ENCODE measurements at places on chromosomes 13 and 19.

GRCh38 chr19:51219307-51219706 lies 5.6 kb upstream of the CD33 start:
- peak; percentile 83 for DNase-seq

DNA sequence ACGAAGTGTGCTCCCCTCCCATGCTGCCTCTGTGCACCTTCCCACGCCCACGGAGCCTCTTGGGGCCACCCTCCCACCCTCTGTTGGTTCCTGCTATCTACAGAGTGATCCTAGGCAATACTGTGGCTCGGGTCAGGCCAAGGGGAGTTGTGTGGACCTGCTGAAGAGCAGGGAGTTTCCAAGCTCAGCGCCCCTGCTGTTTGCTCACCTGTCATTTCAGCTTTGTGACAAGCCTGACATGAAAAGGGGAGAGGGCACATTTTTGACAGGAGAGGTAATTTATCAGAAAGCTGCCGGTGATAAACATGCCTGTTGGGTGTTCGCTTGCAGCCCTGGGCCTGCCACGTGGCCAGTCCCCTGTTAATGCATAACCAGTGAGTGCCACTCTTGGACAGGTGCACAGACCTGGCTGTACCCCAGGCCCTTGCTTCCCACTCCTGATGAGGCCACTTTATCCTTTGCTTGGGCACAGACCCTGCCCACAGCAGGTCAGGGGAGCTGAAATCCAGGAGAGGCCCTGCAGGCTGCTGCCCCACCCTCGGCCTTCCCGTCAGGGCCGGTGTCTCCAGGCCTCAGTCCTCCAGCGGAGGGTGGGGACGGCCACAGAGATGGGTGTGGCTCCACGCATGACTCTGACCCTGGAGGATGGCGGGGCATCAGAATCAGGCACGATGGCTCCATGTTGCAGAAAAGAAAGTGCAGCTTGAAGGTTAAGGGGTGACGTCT lies 201.5 kb upstream of the GPR12 start:
- DNase-seq: peak; percentile 8

DNA sequence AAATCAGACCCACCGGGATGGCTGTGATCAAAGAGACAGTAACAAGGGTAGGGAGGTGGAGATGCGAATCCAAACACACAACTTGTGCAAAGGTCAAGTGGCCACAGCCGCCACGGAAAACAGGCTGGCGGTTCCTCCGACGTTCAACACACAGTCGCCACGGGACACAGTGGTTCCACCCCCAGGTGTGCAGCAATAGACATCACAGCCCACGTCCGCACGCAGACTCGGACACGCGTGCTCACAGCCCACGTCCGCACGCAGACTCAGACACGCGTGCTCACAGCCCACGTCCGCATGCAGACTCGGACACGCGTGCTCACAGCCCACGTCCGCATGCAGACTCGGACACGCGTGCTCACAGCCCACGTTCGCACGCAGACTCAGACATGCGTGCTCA lies 70.1 kb downstream of the RASA3 start:
- no peak for DNase-seq

DNA sequence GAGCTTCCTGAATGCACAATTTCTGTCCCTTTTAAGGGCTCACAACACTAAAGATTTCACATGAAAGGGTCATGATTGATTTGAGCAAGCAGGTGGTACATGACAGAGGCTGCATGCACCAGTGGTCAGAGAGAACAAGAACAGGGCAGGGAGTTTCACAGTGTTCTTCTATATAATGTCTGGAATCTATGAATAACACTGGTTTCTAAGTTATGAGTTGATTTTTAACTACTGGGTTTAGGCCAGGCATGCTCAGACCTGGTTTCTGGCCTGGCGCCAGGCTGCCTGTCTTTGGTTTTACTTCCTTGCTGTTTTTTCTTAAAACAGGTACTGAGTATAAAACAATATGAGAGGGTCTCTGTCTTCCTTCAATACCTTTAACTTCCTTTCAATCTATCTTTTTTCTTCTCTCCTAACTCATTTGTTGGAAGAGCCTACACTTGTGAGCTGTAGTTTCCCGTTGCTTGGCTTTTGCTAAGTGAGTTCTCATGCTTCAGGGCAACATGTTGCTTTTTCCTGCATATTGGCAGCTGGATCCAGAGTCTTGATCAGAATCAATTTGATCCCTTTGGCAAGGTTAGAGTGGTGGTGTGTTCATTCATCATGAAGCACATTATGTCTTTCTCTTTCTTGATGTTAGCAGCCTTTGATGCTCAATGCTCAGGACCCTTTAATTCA lies 38.5 kb upstream of the FGF14 start:
- DNase-seq: no peak

DNA sequence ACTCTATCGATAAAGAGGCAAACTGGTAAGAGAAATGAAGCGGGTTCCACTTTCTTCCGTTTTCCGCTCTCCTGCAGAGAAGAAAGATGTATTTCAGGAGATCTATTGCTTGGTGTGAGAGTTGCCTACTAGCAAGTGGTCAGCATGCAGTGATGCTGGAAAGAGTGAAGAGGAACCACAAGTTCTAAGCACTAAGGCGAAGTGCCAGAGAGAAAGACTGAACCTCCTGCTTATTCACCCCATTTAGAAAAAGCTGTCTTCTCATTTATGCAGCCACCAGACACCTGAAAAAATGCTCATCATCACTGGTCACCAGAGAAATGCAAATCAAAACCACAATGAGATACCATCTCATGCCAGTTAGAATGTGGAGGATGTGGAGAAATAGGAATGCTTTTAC lies 78.7 kb upstream of the GPC6 start:
- DNase-seq: no peak

DNA sequence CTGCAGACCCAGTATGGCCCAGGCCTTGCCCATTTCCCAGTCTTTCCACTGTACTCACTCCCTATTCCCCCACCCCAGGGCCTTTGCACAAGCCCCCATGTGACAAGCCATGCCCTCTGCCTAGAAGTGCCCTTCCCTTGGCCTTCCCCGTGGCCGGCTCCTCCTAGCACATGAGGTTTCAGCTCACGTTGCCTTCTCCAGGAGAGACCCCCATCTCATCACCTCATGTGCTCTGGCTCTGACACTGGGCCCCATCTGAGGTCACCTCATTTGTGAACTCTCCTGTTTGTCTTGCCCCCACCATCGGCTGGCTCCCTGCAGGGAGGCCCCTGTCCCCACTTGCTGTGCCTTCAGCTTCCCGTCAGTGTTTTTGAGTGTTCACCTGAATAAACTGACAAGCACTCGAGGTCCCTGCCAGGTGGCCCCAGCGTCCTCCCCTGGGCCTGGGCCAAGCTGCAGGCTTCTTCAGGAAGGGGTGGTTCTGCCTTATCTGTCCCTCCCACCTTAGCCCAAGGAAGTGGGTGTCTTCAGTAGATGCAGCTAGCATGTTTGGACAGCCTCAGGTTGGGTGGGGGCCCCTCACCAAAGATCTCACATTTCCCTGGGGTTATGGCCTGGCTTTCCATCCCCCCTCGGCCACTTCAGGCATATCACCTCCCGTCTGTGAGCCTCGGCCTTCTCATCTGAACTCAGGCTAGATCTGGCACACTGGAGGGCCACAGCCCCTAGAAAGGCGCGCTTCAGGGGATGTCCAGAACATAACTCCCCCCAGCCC lies 3.8 kb upstream of the SLC25A42 start:
- DNase-seq: no peak

DNA sequence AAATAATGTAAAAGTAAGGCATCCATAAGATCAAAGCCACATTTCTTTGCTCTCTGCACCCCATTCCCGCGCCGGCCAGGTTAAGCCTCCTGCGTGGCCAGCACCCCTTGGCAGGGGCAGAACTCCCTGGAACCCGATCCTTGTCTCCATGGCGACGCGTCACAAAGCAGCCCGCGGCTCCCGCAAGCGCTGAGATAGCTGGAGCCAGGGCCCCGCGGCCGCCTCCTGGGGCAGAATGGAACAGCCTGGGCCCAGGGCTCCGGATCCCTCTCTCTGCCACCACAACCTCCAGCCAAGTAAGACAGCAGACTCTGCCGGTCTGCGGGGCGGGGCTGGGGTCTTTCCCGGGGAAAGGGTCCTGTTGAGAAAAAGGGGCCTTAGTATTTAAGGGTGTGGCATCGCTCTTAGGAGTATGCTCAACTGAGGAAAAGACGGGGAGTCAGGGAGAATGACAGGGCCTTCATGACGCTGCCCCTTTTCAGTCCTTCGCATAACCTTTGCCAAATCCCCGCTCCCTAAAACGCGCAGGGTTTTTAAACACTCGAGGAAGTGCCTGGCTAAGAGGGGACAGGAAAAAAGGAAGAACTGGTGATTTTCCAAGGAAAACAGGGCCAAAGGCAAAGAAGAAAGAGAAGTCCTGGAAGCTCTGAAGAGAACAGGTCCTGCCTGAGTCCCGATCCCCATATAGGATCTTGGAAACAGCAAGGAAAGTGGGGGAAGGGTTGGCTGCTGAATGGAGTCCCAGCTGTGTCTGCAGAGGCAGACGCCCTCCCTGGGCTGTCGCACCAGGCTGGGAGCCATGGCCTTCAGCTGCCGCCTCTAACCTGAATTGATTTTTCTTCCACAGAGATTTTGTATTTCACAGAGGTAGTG lies at the start of gene TEX26:
TSS of gene TEX26 (plus strand) at position 176 of the 873 bp plus-strand sequence. CDS start at position 236, 60 bp downstream.
- no peak for DNase-seq

- peak; percentile 68 for DNase-seq
These were observed 109.8 kb downstream of the CACNA1A start for GRCh38 chr19:13396250-13397080.

DNA sequence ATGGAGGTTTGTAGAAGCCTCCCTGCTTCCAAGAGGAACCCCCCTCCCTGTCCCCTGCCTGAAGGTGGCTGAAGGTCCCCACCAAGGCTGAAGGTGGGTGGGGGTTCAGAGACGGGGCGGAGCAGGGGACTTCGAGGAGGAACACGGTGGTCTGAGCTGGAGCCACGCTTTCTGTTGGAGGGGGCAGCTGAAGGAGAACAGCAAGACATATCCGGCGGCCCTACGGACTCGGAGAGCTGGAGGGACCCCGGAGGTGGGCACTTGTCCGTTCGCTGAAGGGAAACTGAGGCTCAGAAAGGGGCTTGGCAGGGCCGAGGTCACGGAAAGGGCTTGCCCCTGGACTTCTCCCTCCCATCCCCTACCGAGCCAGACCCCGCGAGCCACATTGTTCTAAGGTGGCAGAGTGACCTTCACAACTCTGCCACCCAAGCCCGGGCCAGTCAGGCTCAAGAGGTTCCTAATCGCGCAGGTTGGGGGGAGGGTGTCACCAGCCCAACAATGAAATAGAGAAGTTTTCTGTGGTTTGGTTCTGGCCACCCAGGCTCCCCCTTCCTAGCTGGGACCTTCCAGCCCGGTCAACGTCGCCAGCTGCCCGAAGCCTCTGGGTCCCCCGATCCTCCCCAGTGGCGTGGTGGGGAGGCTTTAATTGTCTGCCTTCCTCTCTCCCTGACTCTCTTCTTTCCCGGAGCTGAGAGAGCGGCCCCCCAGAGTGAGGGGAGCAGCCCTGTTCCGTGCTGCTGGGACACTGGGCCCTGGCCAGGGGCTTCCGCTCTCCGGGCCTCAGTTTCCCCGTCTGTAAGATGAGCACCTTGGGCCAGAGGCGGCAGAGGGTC lies 15.5 kb upstream of the KCNN1 start:
- DNase-seq: no peak

DNA sequence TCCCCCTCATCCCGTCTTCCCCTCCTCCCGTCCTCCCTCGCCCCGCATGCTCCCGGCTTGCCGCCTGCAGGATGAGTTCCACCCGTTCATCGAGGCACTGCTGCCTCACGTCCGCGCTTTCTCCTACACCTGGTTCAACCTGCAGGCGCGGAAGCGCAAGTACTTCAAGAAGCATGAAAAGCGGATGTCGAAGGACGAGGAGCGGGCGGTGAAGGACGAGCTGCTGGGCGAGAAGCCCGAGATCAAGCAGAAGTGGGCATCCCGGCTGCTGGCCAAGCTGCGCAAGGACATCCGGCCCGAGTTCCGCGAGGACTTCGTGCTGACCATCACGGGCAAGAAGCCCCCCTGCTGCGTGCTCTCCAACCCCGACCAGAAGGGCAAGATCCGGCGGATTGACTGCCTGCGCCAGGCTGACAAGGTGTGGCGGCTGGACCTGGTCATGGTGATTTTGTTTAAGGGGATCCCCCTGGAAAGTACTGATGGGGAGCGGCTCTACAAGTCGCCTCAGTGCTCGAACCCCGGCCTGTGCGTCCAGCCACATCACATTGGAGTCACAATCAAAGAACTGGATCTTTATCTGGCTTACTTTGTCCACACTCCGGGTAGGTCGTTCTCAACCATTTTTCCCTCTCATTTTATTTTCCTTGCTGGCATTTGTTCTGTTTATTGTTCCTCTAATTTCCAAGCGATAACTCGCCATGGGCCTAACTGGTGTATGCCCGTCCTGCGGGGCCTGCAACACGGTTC lies 29.8 kb downstream of the NFIX start:
- DNase-seq: peak; percentile 9

DNA sequence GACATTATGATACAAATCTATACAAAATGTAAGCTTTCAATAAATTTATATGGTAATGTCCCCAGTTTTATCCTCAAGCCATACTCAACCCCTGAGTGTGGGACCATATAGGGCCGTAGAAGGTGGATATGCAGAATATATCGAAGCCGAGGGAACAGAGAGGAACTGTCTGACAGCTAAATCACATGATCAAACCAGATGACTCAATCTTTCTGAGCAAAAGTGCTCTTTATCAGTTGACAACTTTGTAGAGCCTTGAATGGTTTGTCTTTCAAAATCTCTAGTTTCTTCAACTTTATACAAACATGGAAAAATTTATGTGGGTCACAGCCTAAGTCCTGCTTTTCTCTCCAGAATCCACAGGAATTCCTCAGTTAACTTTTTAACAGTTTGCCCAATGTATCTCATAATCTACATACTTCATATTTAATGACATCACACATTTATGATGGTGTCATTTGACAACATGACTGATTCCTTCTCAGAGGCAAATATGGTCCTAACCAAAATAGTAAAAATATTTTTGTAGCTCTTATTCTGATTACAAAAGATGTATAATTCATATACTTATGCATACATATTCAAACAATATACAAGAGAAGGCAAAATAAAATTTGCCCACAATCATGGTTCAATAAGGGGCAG lies 673.0 kb upstream of the GPC6 start:
- no peak for DNase-seq

GRCh38 chr13:66950666-66951065 lies 279.5 kb downstream of the PCDH9 start:
- no peak for DNase-seq

DNA sequence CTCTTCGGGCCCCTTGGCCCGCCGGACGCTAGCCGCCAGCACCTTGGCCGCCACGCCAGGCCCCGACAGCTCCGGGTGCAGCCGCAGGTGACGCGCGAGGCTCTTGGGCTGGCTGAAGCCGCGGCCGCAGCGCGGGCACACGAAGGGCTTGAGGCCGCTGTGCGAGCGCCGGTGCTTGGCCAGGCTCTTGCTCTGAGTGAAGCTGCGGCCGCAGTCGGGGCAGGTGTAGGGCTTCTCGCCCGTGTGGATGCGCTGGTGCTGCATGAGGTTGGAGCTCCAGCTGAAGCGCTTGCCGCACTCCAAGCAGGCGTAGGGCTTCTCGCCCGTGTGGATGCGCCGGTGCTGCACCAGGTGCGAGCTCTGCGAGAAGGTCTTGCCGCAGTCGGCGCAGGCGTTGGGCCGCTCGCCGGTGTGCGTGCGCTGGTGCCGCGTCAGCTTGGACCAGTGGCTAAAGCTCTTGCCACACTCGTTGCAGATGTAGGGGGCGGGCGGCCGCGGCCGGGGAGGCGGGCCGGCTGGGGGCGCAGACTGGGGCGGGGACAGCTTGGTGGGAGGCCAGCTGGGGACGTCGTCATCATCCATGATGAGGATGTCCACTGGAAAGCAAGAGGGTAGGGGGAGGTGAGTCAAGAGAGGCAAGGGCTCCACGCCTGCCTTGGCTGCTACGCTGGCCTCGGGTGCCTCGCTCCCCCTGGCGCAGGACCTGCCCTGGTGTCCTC lies 32.4 kb downstream of the ZNF787 start:
- no peak for DNase-seq

GRCh38 chr13:20219577-20219976 lies 12.5 kb downstream of the GJB6 start:
- DNase-seq: peak; percentile 44
